Stimulated activated CD4-positive, alpha-beta T cell treated with anti-CD3 and anti-CD28 coated beads, Interleukin-1b, Interleukin-23, amount 100 ng/mL, for 4 hours (primary cell): ENCODE measurements at places on chromosomes 3 and 15.

DNA sequence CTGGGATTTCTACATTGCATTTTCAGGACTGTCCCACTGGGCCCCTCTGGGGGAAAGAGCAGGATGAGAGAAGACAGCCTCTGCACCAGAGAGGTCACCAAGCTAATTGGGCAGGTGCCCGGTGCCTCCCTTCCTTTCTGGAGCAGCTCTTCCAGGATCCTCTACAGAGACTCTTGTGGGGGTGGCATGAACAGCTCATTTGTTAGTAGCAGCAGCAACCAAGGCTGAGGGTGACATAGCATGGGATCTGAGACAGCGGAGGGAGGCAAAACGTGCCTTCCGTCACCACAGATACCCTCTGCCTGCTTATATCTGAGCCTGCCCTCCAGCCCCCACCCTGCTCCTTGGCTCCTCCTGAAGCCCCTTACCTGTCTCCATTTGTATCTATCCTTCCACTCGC lies 83.1 kb upstream of the OXTR start:
- no peak for DNase-seq

DNA sequence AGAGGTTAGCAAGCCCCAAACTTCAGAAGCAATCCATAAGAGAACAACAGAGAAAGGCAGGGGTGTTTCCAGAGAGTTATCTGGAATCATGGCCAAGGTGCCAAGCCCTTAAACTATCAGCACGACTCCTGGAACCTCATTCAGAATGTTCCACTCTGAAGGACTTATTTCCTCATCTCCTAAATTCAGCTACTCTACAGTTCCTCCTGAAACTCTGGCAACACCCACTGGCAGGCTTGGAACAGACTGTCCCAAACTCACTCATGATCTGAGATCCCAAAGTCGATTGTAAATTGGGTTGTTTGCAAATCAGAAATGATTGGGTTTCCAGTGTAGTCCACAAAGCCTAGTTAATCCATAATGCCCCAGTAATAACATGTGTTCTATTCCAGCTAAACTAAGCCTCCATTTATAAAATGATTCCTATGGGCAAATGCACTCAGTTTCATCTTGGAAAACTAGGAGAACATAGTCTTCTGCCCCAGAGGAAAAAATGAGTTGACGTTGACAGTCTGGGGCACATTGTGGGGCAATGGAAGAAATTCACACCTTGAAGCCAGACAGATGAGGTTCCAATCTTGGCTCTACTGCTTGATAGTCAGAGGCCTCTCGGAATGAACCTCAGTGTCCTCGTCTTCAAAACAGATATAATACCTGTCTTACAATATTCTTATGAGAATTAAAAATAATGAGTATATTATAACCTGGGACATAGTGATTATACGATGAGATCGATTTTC lies 65.9 kb downstream of the SLCO2A1 start:
- DNase-seq = no peak

DNA sequence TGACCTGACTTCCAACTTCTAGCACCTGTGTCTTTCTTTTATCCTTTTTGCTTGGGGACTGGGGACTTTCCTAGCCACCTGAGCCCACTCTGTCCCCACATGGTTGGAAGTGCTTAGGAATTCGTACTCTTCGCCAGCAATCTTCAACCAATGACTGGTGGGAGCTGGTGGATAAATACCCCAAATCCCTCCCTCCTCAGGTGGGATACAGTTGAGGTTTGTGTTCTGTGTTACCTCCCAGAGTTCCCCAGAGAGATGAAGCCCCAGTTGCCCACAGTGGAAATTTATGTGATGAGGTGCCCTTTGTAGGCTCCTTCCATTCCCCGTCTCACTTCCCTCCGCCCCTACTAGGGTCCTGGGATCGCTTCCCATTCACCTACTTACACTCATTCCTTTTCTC lies 40.1 kb upstream of the CFAP161 start:
- no peak for DNase-seq

- no peak for DNase-seq
These were observed 36.2 kb downstream of the MTHFS start for GRCh38 chr15:79860661-79861060.

- no peak for DNase-seq
These were observed 225.7 kb downstream of the GABRG3 start for GRCh38 chr15:27196691-27197090.

DNA sequence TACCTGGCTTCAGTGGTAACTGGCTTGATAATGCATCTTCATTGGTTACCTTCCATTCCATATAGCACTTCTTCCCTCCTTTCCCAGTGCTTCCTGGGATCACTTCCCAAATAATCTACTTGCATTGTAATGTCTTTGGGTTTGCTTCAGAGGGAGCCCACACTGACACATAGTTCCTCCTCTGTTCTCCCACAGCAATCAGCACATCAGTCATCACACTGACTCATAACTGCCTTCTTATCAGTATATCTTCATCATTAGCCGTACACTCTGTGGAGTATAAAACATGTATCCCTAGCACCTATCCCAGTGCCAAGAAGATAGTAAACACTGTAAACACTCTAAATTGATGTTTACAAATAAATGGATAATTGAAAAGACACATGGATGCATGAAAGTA lies 91.4 kb upstream of the SCN10A start:
- no peak for DNase-seq

GRCh38 chr3:11084098-11084497 lies 70.2 kb upstream of the HRH1 start:
- DNase-seq = no peak

DNA sequence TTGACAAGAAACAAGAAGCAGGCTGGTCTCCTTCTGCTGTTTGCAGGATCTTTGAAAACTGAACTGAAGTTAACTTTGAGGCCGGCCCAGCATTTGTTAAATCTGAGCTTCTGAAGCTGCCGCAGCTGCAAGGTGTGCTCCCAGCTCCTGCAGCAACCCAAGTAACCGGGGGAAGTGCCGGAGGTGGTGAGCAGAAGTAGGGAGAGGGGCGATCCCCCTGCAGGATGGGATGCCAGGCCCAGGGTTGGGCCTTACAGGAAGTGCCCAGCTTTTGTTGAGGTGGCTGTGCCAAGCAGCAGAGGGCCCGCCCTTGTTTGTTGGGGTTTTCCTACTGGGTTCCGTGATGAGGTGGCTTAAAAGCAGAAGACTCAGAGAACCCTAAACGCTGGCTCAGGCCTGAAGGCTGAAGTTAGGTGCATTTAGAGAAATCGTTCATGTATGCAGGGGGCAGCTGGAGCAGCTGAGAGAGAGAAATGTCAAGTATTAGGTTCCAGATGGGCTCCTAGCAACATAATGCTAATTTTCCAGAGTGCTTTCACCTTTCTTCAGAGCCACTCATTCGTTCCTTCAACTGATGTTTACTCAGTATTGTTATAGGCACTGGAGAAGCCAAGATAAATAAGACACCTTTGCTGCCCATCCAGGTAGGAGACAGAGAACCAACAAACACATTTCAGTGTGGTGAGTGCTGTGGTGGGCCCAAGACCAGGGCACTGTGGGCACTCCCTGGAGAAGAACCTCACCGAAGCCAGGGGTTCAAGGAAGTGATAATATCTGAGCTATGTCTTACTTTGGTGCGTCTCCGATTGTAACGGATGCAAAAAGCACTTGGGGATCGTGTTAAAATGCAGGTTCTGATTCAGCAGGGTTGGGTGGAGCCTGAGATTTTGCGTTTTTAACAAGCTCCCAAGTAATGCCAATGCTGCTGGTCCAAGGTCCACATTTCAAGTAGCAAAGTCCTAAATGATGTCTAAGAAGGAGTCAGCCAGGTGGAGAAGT lies 42.2 kb upstream of the PLCL2 start:
- peak; percentile 51 for DNase-seq
